Fibroblast of skin of scalp (primary cell): ENCODE measurements at places on chromosomes 2 and 18.

DNA sequence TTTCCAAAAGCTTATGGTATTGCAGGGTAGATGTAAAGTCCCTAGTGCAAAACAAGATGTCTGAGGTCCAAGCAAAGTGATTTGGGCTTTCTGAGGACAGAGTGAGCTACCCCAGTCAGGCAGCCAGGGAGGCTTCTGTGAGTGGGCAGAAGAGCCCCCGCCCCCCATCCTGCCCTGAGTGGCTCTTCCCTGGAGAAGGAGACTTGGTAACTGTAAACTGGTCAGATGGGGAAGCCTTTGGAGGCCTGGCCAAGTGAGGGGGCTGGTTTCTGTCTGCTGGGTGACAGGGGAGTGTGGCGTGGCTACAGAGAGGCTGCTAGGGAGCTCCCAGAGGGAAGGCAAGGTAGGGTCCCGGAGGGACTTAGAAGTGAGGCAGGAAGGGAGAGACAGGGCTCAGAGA lies 181.3 kb upstream of the HAAO start:
- DNase-seq = no peak

GRCh38 chr2:175621821-175622220 lies 380.2 kb downstream of the LNPK start:
- no peak for DNase-seq

GRCh38 chr2:101710471-101711318 lies 13.2 kb downstream of the MAP4K4 start:
- peak; percentile 47 for DNase-seq

DNA sequence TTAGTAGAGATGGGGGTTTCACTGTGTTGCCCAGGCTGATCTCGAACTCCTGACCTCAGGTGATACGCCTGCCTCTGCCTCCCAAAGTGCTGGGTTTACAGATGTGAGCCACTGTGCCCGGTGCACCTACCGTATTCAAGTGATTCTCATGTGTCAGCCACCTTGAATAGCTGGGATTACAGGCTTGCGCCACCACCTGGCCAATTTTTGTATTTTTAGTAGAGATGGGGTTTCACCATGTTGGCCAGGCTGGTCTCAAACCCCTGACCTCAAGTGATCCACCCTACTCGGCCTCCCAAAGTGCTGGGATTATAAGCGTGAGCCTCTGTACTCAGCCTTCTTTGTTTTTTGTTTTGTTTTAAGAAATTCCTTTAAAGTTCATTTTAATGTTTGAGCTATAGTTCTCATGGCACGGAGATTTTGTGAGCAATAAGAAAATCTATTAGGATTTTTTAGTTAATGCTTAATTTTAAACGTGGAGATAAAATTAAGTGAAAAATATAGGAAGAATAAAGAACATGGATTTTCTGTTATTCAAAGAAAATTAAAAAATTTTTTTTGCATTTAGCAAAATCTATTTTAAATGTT lies 242.6 kb downstream of the PHLPP1 start:
- DNase-seq = peak; percentile 42

DNA sequence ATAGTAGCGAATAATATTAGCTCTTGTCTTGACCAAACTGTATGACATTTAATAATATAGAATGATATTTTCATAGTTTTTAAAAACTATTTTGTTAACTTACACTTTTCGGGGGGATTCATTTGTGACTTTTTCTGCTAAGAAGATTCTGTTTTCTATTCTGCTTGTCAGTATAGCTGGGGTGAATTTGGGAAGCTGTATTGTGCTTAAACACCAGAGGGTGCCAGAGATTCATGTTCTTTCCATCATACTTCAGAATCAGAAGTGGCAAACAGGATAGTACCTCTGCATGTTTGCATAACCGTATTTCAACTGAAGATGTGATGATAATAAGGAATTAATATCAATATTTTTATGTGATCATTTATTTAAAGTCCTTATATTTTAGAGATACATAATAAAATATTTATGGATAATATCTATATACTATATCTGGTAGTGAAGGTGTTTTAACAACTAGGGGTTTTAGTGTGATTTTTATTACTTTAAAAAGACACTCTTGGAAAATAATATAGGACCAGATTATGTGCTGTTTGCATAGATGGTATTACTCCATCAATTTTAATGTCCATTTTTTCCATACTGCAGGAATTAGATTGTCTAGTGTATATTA lies 81.0 kb downstream of the TAF4B start:
- peak; percentile 54 for DNase-seq

DNA sequence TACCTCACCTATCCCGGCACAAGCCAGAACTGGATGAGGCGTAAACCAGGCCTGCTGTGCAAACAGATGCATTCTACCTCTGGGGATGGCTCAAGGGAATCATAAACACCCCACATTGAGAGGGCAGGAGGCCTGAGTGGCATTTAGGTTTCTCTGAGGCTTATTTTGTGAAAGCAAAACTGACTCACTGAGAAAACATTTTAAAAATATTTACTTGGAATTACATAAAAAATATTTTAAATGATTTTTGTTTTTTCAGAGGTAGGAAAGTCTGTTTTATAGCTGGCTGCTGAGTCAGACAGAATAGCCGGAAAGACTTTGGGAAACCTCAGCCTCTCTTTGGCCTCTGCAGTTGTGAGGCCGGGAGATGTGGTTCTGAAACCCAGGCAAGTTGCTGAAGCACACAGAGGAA lies 244.1 kb downstream of the NCKAP5 start:
- DNase-seq = peak; percentile 95

DNA sequence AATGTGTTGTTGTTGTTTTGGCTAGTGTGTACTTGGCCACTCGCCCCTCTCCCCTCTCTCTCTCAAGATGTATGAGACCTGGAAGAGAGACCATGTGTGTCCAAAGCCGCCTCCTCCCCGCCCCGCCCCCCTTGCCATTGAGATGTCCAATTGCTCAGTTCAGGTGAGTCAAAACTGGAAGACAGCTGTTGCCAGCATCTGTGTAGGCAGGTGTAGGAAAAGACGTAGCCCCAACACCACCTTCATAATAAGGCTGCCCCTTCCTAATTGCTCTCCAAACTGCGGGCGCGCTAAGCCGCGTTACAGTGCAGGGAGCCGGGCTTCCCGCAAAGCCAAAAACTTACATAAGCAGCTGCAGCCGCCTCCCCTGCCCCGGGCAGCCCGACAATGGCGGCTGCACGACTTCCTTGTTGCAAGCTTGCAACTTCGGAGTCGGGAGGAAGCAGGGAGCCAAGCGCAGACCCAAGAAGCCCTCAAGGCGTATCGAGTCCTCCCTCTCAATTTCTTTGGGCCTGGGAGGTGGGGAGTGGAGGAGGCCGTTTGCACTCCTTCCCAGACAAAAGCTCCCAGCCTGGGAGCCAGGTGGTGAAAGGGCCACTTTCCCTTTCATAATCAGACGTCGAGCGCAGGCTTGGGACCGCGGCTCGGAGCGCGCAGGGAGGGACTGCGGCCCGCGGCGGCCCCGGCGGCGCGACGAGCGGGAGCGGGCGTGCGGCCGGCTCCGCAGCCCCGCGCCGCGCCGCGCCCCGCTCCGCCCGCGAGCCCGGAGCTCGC lies 882 bp downstream of the ZBTB14 start:
- no peak for DNase-seq

GRCh38 chr2:142585785-142586184 lies 291.7 kb upstream of the KYNU start:
- DNase-seq = no peak

GRCh38 chr2:112031473-112032223 lies 23.4 kb upstream of the TMEM87B start:
- DNase-seq = no peak

DNA sequence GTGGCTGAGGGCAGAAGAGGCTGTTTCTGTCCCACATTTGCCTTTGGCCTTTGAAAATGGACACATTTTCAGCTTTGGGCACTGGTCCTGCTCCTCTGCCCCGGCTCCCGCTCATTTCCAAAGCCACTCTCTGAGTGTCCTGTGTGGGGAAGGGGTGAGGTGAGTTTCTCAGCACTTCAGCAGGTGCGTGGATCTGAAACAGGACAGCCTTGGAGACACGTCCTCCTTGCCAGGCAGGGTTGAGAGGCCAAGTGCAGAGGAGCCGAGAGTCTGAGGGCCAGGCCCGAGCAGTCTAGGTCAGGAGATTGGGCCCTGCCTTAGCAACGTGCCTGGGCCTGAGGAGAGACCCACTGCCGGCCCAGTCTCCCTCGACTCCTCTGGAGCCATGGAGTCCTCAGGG lies 21.9 kb upstream of the ALPI start:
- DNase-seq = no peak

DNA sequence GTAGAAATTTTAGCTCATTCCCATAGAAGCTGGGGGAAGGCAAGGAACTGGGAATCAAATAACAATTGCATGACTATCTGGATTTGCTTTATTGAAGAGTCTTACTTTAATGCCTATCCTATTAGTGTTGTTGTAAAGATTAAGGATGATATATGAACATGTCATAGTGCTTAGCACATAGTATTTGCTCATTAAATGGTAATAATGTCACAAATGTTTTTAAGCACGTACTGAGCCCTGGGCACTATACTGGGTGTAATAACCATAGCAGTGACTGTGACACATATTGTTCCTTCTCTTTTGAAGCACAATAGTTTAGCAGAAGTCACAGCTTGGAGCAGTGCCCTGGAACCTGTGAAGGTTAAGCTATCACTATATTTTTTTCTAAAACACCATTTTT lies 47.2 kb upstream of the DTNB start:
- no peak for DNase-seq

DNA sequence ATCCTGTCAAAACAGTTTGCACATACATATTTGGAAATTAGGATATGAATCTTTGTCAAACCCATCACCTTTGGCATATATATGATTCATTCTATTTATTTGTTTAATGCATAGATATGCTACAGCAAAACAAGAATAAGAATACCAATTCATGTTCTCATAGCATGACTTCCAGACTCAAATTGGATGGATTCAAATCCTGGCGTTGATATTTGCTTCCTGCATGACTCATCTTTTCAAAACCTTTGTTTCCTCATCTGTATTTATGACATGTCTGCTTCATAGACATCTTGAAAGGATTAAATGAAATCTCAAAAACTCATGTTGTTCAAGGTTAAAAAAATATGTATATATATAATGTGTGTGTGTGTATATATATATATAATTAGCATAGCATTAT lies 261.3 kb downstream of the MBD5 start:
- peak; percentile 61 for DNase-seq

GRCh38 chr2:120773186-120773800 lies 37.6 kb downstream of the GLI2 start:
- DNase-seq = no peak

- no peak for DNase-seq
Observed at GRCh38 chr18:14221689-14222088, 89.5 kb upstream of the ZNF519 start.

GRCh38 chr2:25920786-25921415 lies 42.6 kb upstream of the ASXL2 start:
- DNase-seq = no peak

- peak; percentile 2 for DNase-seq
Observed at GRCh38 chr2:209523041-209523740, 99.3 kb downstream of the MAP2 start.

- no peak for DNase-seq
Observed at GRCh38 chr2:188751816-188752215, 222.4 kb upstream of the COL3A1 start.

DNA sequence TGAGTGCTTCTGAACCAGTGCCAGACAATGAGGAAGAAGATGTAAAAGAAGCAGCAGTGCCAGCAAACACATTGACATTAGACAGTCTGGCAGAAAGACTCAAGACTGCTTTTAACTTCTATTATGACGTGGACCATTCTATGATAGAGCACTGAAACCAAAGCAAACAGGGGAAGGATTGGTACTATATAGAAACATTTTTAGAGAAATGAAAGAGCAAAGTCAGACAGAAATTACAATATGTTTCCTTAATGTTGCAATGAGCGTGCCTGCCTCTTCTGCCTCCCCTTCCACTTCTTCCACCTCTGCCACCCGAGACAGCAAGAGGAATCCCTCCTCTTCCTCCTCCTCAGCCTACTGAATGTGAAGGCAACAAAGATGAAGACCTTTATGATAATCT lies 39.7 kb downstream of the DHX57 start:
- DNase-seq = no peak

- DNase-seq = no peak
Observed at GRCh38 chr18:3262234-3263131, 550 bp downstream of the MYL12B start.

- DNase-seq = no peak
Observed at GRCh38 chr2:13106302-13106701, 389.6 kb downstream of the TRIB2 start.

DNA sequence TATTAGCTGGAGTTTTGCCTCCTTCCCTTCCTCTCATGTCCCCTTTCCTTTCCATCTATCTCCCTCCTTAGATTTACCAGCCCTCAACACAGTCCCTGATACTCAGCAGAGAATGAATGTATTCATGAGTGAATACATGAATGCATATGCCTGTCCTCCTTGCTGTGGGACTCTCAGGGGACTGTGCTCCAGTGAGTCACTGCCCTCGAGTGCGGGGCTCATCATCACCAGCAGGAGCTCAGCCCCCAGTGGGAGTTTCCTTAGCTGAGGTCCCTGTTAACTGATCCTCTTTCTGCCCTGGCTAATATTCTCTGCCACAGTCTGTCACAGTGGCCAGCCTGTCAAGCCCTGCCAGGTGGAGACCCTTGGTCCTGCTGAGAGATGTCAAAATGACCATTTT lies 104.9 kb upstream of the LHCGR start:
- peak; percentile 68 for DNase-seq

DNA sequence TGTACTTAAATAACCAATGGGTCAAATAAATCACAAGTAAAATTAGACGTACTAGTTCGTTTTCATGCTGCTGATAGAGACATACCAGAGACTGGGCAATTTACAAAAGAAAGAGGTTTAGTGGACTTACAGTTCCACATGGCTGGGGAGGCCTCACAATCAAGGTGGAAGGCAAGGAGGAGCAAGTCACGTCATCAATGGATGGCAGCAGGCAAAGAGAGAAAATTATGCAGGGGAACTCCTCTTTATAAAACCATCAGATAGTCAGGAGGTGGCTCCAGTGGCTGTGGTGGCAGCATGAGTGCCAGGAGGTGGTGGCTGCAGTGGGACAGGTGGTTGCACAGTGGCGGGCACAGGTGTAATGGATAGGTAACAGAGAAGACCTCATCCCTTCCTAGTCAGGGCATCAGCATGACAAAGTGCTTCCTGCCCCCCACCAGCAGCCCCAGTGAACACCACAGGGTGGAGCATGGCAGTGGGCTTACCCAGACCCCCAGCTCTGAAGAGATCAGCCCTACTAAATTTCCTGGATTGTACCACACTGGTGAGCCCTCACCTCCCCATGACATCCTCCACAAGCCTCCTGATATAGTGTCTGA lies 6.9 kb upstream of the CHST10 start:
- DNase-seq = no peak

DNA sequence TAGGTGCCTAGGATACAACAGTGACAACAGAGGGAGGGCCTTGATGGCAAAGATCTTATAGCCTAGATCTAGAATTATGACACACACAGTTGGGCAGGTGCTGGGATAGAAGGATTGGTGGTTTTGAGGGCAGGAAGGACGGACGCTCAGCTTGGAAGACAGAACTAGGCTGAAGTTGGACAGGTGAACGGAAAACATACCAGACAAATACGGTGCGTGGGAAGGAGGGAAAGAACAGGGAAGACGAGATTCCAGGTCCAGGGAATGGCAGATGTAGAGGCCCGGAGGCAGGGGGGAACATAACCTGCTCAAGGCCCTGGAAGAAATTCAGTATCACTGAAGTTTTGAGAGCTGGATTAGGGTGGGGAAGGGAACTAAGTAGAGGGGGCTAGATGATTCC lies 40.8 kb downstream of the CRACDL start:
- DNase-seq = no peak

GRCh38 chr18:35835366-35835765 lies 137.1 kb upstream of the RMP24 start:
- DNase-seq = no peak
